Stimulated activated CD4-positive, alpha-beta T cell treated with anti-CD3 and anti-CD28 coated beads, Interleukin-4, amount 100 ng/mL, for 4 hours (primary cell): ENCODE measurements at places on chromosomes 11 and 22.

GRCh38 chr11:134609361-134610115, 197.5 kb upstream of the B3GAT1 start:
- no peak for DNase-seq

DNA sequence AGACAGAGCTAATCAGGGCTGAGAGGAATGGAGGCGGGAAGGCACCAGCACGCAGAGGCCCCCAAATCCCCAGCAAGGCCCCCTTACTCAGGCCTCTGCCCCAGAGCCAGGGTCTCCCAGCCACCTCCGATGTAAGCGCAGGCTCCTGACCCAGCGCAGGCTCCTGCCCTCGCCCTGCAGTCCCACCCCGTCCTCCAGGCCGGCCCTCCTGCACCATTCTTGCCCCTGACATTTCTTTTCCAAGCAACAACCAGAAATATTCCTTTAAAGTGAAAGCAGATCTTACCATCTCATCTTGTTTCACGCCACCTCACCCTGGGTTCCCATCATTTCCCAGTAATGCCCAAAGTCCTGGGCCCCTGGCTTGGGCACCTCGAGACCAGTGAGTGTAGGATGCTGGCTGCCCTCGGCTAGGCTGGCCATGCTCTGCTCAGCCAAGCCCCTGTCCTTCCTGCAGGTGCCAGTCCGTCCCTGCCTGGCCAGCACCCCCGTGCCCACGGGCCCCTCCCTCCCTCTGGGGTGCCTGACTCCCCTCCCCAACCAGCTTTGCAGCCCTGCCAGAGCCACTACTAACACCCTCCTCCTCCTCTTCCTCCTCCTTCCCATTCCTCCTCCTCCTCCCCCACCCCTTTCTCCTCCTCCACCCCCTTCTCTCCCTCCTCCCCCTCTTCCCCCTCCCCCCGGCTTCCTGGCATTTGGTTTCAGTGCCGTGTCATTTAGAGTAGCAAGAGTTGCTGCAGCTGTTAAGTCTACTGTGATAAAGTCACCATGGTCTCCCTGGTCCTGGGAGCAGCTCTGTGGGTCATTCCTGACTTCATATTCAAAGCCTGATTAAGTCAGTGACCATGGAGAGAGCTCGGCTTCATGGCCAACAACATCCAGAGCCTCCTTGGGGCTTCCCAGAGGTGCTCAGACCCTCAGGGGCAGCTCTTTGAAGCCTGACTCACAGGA, 78.7 kb downstream of the PIWIL3 start:
- no peak for DNase-seq

DNA sequence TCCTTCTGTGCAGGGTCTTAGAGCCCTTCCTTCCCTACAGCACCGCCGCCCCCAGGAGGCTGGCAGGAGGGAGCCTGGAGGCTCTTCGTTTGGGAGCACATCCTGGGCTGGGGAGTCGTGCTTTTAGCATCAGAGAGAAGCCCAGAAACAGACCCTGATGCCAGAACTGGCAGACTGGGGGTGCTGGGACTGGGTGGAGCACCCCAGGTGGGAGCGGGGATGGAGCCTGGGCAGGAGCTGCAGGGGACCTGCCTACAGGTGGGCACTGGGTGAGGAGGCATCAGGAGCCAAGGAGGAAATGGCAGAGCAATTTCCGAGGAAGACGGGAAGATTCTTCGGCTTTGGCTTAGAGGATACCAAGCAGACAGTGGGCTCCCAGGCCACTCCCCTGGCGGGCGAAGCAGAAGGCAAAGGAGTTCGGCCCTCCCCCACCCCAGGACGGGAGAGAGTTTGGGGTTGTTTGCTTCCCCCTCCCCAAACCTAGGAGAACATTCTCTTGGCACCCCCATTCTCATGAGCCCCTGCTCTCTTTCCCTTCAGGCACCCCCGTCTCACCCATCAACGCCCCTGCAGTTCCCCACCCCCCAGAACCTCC, 1.1 kb downstream of the SYT7 start:
- DNase-seq: no peak

GRCh38 chr11:14413307-14414069, 54.5 kb upstream of the RRAS2 start:
- no peak for DNase-seq

- no peak for DNase-seq
Measured at GRCh38 chr11:19846654-19847305, 134.1 kb downstream of the NAV2 start.
